ENCODE measurements at places on chromosomes 11 and 22. TPM values are rescaled to one million over a fixed set of nuclear protein-coding genes. Genes with fewer than 3 reads are reported as not detected.

The HBE1 gene
- not detected for polyA plus RNA-seq

DNA sequence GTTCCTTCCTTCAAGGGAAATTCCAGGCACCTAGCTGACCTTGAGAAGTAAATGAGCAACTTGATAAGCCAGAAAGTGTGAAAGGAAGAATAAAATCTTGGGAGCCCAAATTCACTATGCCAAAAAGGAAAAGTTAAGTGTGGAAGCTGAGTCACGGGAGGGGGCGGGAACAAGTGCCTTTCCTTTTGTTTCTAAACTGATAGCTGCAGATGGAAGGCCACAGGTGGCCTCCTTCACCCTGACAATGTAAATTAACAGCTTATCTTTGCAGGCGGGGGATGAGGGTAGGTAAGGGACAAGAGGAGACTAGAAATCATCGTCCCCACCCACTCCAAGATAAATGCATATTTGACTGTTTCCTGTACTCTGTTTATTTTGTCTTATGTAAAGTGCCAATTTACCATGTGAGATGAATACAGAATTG lies 36.4 kb upstream of the TREH start:
- DNase-seq: no peak

DNA sequence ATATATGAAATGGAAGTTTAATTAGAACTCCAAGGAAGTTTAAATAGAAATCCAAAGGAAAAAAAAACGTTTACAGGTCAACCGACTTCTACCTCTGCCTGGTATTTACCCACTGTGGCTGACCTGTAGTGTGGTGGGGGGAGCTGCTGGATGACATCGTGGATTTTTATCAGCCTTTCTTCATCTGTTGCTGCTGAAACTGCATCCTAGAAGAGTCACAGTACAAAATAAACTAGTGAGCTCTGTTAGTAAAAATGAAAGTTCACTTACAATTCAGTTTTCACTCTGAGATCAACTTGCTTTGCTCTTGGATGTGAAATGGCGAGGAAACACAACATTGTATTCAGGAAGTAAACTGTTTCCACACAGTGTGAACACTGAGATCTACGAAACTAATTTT lies 43.2 kb upstream of the TP53AIP1 start:
- no peak for DNase-seq

The ELFN2 gene
- polyA plus RNA-seq: 0.07 TPM

- no peak for DNase-seq
Measured at GRCh38 chr11:34823639-34824038, 92.5 kb downstream of the APIP start.

The ATG2A gene
- polyA plus RNA-seq: 34.1 TPM

The MYOD1 gene
- polyA plus RNA-seq: not detected

The MMP13 gene
- not detected for polyA plus RNA-seq

DNA sequence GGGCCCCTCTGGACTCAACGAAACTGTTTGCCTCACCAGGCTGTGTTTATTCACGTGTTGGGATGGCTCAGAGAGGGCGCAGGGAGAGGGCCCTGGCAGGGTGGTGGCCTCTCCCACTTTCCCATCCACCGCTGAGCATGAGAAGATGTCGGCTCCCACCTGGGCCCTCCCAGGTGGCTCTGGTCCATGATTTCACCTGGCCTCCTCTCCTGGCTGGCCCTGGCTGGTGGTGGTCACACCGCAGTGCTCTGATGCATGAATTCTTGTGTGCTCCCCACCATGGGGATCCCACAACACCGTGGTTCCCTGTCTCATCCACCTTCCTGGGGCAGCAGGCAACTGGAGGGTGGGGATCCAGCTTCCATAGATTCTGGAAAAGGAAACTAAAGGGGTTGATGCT lies 13.4 kb downstream of the RTL6 start:
- DNase-seq: no peak

- peak; percentile 16 for DNase-seq
Measured at GRCh38 chr11:125945797-125946520, at the start of gene VSIG10L2. Gene VSIG10L2, plus strand, starts transcription at chr11:125946044. Its CDS starts 12 bp downstream, at chr11:125946056.

The CCDC73 gene
- 0.43 TPM for polyA plus RNA-seq

GRCh38 chr11:68213135-68213515 lies at the start of gene KMT5B:
Gene KMT5B, minus strand, starts transcription at chr11:68213296. Its CDS starts 23,220 bp downstream, at chr11:68190076.
- DNase-seq: peak; percentile 83

The GALNT18 gene
- polyA plus RNA-seq: 4.4 TPM

GRCh38 chr11:130144861-130145281 lies 14.7 kb upstream of the ST14 start:
- DNase-seq: no peak

The E2F8 gene
- 0.66 TPM for polyA plus RNA-seq

- no peak for DNase-seq
Measured at GRCh38 chr11:64485074-64485473, 105.9 kb upstream of the SLC22A12 start.

- DNase-seq: no peak
Measured at GRCh38 chr11:8366316-8366715, 102.6 kb upstream of the LMO1 start.

The PANX2 gene
- 0.39 TPM for polyA plus RNA-seq

DNA sequence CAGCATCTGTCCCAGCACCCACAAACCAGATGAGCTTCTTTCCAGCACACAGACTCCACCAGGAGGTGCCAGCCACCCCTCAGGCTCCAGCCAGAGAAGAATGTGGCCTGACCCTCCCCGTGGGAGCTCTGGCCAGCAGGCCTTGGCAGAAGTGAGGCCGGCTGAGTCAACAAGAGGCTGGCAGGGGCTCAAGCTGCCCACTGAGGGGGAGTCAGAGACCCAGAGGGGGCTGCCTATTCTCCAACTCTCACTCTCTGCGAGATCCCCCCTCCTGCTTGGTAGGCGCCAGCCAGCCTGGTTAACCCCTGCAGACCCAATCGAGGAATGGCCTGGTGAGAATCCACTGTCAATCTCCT lies 10.6 kb upstream of the CDC42EP1 start:
- no peak for DNase-seq

The PAMR1 gene
- 2.0 TPM for polyA plus RNA-seq

DNA sequence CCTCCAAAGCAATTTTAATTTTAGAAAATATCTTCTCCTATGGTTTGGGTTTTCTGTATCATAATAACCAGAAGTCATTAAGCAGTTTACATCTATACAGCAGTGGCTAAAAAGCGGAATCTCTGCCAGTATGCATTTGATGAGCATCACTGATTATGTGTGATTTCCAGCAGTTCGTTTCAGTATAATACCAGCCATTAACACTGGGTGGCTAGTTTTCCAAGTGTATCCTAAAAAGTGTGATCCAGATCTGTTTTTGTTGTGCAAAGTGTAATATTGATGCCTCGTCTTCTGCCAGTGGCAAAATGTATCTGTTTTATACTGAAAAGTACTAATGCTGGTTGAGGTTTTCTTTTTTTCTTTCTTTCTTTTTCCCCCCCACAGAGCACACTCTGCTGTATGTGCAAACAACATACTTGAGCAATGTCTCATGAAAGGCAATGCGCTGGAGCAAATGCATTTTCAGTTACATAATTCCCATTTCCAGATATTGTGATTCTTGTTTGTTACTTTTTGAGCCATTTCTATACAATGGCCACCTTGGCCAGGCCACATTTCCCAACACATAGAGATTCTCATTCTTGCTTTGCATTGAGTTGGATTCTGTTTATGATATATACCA lies 64.2 kb downstream of the SLC36A4 start:
- DNase-seq: no peak

DNA sequence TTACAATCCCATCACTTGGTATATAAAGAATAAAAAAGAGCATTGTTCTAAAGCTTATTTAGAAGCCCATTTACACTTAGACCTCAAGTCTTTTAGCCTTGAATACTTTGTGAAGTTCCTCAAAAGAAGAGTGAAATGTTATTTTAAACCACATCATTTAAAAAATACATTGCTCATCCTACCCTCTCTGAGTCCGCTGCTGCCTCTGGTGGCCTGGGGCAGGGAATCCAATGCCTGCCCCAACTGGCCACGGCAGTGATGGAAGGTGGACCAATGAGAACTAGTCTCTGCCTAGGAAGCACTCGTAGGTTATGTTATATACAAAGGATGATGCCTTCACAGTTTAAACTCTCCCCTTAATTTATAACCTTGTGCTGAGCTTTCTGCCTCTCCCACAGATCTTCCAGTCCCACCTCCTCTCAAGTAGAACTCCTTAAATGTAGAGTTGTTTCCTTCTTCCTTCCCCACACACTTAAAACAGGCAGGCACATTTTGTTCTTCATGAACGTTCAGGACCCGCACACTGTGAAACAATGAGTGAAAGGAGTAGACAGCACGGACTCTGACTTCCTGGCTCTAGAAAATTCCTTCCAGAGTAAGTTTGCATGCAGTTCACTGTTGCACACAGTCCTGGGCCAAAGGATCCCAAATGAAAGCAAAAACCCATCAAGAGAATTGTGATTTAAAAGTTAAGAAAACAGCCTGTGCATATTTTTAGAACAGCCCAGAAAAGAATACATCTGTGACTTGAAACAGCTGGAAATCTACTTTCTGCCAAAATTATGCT lies 167.8 kb downstream of the RRAS2 start:
- no peak for DNase-seq

DNA sequence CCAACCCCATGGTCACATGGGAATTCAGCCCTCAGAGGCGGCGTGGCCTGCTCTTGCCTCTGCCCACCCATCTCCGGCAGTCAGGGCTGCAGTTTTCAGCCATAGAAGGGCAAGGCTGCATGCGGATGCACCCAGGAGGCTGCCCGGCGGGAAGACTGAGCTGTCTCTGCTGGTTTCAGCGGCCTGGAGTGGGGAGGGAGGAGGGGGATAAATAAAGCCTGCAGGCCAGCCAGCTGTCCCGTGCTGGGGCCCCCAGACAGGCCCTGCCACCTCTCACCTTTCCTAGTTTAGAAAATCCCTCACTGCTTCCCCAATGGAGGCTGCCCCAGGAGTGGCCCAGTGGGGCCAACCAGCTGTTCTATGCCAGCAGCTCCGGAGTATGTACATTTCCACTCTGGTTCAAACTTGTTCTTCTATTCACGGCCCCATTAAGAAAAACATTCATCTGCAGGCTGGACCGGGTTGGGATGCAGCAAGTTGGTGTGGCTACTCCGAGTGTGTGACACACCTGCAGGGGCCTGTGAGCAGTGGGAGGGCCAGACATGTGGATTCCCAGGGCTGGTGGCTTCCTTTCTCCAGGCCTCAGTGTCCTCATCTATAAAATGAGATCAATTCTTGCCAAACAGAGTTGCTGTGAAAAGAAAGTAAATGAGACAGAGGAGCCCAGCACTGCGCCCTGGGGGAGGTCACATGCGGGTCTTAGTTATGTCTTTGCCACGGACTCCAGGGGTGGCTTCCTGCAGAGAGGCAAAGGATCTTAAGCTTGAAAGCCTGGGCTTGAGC lies 5.0 kb downstream of the MICALL1 start:
- no peak for DNase-seq

- DNase-seq: peak; percentile 43
Measured at GRCh38 chr11:59186130-59186594, 14.2 kb downstream of the DTX4 start.

DNA sequence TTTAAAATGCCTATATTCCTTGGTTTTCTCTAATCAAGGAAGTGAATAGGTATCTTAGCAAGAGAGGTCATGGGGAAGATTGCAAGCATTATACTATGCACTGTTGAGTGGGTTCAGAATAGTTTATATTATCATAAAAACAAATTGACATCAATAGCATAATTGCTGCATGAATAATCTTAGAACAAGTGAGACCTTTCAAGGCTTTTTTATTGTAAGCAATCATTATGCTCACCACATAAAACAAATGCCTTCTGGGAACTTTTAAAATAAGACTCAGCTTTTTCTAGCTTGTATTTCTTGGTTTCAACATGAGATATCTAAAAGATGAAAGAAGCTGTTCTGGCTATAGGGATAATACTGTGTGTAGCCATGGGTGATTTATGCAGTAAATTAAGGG lies 135.6 kb upstream of the ZC3H12C start:
- DNase-seq: no peak

DNA sequence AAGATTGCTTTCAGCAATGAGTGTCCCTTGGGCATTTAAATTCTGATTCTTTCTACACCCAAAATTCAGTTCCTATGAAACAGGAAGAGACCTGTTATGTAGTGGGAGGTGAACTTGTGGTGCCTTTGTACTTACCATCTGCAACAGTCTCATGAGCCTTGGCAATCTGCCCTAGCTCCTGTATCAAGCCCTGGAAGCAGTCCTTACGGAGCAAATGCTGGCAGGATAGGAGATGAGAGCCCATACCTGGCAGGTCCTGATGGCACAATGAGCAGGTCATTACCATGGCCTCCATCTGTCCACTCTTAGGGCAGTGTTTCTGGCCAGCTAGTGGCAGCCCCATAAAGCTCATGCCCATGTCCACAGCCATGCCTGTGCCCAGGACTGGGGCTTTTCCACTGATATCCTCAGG lies 10.8 kb downstream of the TRIM66 start:
- DNase-seq: no peak

- DNase-seq: no peak
Measured at GRCh38 chr11:114953039-114953438, 274.7 kb downstream of the NXPE2 start.

The C11orf86 gene
- polyA plus RNA-seq: 0.18 TPM

The SMIM38 gene
- polyA plus RNA-seq: 0.06 TPM

DNA sequence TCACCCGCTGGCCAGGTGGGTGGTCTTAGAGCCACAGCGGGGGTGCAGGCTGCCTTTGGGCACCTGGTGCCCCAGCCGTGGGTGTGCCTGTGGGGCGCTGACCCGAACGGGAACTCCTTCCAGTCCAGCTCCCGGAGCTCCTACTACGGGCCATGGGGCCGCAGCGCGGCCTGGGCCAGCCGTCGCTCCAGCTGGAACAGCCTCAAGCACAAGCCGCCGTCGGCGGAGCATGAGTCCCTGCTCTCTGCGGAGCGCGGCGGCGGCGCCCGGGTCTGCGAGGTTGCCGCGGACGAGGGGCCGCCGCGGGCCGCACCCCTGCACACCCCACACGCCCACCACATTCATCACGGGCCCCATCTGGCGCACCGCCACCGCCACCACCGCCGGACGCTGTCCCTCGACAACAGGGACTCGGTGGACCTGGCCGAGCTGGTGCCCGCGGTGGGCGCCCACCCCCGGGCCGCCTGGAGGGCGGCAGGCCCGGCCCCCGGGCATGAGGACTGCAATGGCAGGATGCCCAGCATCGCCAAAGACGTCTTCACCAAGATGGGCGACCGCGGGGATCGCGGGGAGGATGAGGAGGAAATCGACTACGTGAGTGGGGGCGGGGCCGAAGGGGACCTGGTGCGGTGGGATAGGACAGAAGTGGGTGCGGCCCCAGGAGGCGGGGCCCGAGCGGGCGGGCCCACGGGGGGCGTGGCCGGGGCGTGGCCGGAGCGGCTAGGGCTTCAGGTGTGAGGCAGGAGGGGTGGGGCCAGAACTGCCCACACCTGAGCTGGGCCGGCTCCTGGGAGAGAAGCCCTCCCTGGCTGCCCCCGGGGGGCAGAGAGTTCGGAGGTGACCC lies 91.5 kb downstream of the CACNA1I start:
- peak; percentile 76 for DNase-seq

The RAB39A gene
- 0.14 TPM for polyA plus RNA-seq

GRCh38 chr22:45565973-45566372 lies 63.3 kb downstream of the FBLN1 start:
- DNase-seq: no peak
